ENCODE measurements at places on chromosomes 12 and 14.

DNA sequence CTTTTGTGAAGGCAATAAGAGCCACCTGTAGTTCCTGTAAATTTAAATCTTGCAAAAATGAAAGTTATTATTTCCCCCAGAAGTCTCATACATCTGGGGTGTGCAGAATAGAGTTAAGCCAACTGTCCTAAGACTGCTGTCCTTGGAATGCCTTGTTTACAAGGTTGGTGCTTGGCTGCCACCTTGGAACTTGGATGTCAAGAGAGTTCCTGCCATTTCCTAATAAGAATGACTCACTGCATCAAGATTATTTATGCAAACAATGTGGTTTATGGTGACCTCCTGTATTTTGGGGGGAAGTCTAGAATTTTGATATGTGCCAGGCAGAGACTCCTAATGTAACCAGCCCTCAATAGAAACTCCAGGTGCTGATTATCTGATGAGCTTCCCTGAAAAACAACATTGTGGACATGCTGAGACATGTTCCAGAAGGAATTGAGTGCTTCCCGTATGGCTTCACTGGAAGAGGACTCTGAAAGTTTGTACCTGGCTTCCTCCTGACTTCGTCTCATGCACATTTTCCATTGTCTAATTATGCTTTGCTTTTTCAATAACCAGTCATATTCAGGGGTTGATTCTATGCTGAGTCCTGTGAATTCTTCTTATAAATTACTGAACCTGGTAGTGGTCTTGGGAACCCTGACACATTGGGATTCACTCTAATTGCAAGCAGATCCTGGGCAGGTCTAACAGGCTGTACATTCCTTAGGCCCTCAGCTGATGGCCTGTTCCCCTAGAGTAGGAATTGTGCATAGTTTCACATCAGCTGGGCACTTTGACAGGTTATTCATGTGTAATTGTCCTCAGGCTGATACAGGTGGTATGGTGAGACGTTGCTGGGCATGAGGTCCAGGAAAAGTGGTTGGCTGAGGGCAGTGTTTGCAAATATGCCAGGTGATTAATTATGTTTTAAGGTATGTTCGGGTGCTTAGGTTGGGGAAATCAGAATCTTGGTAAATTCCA, 1370.7 kb upstream of the TMEM132C start:
- no peak for DNase-seq

DNA sequence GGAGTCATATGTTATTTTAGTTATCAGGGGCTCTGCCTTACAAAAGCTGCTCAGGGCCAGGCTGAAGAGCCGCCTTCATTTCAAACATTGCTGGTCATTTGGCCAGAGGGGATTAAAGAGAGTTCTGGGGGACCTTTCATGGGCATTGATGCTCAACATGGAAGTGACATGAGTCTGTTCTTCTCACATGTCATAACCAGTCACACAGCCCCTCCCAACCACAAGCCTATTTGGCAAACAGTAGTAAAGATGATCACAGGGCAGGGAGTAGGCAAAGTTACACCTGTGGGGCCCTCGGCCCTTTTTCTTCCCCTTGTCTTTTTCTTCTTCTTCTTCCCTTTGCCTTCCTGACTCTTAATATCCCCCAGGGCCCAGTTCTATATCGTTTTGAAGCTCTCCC, 33.3 kb downstream of the CFAP54 start:
- no peak for DNase-seq

GRCh38 chr14:98501836-98502235, 770.2 kb downstream of the BCL11B start:
- DNase-seq: no peak

DNA sequence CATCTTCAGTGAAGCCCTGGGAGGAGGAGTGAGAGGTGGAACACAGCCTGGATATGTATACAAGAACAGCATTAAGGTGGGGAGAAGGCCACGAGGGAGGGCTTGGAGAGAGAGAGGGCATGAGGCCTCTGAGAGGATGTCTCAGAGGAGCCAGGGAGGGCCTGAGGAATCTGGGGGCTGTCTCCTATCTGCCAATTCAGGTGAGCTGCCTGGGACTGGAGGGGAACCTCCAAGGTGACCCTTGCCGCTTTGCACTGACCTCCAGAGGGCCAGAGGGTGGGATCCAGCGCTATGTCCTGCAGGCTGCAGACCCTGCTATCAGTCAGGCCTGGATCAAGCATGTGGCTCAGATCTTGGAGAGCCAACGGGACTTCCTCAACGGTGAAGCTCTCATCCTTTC, 4.4 kb downstream of the ARHGEF25 start:
- no peak for DNase-seq

DNA sequence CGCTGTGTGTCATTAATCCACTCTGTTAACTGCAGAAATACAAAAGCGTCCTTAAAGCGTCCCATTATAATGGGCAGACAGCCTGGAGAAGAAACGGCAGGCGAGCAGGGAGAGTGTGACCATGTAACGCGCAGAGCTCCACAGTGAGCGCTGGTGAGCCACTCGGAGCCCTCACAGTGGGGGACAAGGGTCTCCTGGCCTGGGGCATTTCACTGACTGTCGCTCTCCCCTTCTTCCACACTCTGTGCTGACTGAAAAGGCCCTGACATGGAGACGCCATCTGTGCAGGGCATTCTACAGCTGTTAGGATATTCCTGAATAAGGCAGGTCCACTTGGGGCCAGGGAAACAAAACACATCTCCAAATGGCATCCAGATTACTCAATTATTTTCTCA, 24.2 kb downstream of the CCDC92 start:
- no peak for DNase-seq

GRCh38 chr12:15192720-15193119, 28.5 kb downstream of the RERG start:
- no peak for DNase-seq

Measured in left ventricle myocardium superior (tissue), 1 donor.